ENCODE measurements at places on chromosomes 5 and 9. TPM values are rescaled to one million over a fixed set of nuclear protein-coding genes. Genes with fewer than 3 reads are reported as not detected.

- no peak for DNase-seq
Observed at GRCh38 chr5:160298189-160298588, 14.2 kb downstream of the CCNJL start.

DNA sequence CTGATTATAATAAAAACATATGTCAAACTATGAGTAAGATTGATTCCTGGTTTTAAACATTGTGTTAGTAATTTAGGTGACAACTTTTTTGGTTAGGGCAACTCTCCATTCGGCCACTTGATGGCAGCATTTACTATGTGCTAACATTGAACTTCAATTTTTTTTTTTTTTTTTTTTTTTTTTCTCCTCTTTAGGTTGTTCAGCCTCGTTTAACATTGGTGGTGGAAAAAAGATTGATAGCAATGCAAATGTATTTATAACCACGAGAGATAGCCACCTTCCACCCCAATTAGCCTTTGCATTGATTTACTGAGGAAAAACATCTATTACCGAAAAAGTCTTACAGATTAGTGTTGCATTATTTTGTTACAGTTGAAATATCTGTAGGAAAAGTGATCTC lies 159.1 kb downstream of the CSNK1G3 start:
- peak; percentile 58 for DNase-seq

DNA sequence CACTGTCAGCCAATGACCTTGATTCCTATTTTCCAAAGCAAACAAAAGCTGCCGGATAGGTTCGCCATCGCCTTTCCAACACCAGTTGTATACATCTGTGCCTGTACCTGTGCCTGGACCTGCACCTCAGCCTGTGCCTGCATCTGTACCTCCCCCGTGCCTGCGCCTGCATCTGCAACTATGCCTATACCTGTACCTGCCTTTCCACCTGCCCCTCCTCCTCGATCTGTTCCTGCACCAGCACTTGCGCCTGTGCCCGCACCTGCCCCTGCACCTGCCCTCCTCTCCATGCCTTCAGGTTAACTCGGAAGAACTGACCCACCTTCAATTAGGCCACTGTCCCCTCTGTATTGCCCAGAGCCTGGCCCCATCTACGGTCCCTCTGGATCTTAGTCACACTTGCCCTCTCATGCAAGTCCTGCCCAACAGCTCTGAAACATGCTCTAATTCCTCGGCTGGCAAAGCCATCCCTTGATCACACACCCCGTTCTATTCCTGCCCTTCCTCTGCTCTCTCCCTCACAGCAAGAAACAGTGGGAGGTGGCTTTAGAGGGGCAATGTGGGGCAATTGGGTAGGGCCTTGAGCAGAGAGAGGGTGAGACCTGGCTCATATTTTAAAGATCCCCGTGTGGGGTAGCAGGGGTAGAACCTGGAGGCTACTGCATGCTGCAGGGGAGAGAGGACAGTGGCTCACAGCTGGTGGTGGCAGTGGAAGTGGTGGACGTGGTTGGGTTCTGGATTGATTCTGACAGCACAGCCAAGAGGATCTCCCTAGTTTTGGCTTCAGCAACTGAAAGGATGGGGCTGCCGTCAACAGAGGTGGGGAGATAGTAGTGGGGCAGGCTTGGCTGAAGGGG lies 59.6 kb upstream of the PHYKPL start:
- DNase-seq = no peak

GRCh38 chr5:38463634-38464521 lies 92.6 kb downstream of the LIFR start:
- DNase-seq = no peak

DNA sequence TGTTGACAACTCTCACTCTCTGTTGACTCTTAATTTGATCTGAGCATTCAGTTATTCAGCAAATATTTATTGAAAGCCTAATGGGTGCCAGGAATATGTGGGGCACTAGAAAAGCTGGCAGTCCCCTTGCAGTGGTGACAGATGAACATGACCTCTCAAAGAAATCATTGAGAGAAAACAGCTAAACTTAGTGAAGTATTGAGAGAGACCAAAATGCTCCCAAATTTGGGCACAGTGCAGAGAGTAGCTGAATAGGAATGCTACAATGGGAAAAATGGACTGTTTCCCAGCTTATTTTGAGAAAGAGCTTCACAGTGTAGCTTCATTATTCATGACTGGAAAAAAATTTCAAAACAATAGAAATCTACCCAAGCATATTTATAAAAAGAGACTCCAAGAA lies 257.9 kb downstream of the SGCD start:
- no peak for DNase-seq

DNA sequence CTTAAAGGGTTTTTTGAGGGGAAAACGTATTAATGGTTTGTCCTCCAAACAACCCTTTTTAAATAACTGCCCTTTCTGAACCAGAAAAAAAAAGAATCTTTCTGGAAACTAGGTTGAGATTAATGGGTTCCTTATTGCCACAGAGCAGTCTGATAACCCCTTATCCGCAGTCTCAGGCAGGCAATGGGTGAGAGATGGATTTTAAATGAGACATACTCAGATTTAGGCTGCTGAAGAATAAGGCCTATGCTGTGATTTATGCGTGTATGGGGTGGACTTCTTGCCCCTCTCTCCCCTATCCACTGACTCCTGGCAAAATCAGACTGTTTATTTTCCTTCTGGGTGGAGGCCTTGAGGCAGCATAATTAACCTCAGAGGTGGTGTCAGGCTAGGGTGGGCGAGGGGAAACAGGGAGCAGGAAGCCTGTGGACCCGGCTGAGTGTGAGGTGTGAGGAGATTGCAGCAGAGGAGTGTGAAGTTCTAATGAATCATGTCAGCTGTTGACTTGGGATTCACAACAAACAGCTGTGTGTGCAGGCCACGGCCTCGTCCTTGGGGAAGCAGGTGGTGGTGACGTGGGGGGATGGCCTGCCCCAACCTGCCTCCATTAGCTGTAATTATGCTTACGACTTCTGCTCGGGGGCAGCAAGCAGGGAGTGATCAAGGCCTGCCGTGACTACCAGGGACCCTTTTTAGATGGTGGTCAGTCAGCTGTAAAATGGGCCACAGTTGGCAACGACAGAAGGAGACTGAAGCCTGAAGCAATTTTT lies 196.4 kb downstream of the SEMA6A start:
- DNase-seq = no peak

- DNase-seq = no peak
Observed at GRCh38 chr5:158051036-158051435, 192.1 kb upstream of the CLINT1 start.

GRCh38 chr9:131394464-131395156 lies 724 bp downstream of the PRRC2B start:
- DNase-seq = peak; percentile 80

GRCh38 chr9:4297151-4297785 lies 2.6 kb downstream of the GLIS3 start:
- no peak for DNase-seq

- no peak for DNase-seq
Observed at GRCh38 chr5:10592601-10593000, 28.7 kb downstream of the ANKRD33B start.

GRCh38 chr9:10899509-10899908 lies 286.7 kb upstream of the PTPRD start:
- no peak for DNase-seq

DNA sequence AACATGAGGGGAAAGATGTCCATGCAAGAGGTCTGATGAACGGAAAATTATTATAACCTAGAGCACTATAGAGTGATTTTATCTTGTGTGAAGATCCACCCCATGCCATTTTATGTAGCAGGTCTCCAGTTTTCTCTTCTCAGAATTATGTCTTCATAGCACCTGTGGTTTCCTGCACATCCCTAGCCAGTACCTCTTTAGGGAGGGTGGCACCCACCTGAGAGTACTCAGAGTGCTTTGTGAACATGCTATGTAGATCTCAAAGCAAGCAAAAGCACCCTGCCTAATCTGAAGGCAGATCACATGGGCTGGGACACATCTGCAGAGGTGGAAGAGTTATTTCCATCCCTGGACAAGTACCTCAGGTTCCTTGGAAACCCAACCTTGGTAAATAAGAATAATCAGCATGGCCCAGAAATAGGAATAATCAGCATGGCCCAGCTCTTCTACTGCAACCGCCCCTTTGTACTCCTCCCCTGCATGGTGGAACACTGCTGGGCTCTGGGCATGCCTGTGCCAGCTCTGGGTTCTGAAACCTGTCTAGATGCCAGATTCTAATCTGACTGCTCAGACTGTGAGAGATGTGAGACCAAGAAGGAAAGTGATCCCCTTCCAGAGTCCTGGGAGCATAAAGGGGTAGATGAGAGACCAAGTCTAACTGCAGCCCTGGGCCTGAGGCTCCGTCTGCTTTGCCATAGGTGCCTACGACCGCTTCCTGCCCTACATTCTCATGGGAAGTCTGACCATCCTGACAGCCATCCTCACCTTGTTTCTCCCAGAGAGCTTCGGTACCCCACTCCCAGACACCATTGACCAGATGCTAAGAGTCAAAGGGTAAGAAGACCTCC lies 23.7 kb downstream of the SLC22A5 start:
- no peak for DNase-seq

Gene PRRC1
- 30.4 TPM for total RNA-seq

Gene ESM1
- total RNA-seq = not detected

Gene DBH
- total RNA-seq = 0.39 TPM

Gene GLT6D1
- total RNA-seq = not detected

Gene FER
- 12.3 TPM for total RNA-seq

Gene OTULINL
- total RNA-seq = 91.8 TPM

Gene THBS4
- not detected for total RNA-seq

Measured in CD8-positive, alpha-beta T cell (primary cell).